ENCODE measurements at places on chromosomes 3 and 15.

GRCh38 chr3:53238051-53238850, 17.6 kb downstream of the TKT start:
- DNase-seq, result no peak

DNA sequence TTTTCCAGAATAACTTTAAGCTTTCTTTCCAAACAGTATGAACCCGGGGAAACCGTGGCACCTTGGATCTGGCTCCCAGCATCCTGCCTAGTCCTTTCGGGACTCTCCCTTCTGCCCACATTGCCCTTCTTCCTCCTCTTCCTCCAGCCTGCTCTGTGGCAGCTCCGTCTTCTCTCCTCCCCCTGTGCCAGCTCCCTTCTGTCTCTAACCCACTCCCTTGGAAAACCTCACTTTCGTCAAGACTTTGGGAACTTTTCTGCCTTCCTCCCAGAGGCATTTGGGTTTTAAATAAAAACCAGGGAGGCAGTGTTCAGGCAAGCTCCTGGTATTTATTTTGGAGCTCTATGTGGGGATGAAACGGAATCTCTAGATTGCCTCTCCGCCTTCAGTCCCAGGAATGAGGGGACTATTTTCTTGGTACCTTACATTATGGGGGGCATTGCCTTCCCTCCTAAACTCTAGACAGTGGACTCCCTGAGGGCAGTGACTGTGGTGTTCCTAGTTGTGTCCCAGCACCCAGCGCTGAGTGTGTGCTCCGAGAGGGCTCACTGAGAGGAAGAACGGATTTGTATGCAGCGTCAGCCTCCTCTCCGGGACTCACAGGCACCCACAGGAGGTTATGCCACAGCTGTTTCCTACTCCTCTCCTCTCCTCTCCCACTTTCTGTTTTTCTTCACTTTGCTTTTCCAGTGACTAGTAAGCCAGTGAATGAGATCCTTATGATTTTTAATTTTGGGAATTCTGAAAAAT, 105.4 kb upstream of the MRPS22 start:
- DNase-seq, result no peak

DNA sequence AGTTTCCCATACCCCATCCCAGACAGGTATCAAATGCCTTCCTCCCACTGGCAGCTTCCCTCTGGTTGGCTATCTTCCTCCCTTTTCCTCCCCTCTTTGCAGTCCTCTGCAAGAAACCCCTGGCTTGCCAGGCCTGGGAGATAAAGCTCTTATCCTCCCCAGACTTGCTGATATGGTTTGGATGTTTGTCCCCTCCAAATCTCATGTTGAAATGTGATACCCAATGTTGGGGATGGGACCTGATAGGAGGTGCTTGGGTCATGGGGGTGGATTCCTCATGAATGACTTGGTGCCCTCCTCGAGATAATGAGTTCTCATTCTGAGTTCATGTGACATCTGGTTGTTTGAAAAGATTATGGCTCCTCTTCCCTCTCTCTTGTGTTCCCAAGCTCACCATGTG, 32.2 kb upstream of the SNRK start:
- DNase-seq, result no peak

DNA sequence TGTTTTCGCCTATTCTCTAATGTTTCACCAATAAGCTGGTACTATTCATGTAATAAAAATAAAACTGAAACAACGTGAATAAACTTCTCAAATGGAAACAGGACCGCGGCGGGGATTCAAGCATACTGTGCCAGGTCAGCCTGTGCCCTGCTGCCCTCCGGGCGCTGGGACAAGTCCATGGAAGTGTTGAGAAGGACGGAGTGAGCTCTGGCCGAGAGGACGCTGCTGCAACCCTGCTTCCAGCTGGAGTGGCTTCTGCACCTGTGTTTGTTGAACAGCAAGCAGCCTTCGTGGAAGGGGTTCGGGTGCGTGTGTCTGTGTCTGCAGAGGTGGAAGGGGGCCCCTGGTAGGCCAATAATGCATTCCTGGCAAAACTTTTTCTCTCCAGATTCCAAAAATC, 50.0 kb upstream of the PCSK6 start:
- no peak for DNase-seq

GRCh38 chr3:28682121-28682520, 333.5 kb upstream of the AZI2 start:
- no peak for DNase-seq

DNA sequence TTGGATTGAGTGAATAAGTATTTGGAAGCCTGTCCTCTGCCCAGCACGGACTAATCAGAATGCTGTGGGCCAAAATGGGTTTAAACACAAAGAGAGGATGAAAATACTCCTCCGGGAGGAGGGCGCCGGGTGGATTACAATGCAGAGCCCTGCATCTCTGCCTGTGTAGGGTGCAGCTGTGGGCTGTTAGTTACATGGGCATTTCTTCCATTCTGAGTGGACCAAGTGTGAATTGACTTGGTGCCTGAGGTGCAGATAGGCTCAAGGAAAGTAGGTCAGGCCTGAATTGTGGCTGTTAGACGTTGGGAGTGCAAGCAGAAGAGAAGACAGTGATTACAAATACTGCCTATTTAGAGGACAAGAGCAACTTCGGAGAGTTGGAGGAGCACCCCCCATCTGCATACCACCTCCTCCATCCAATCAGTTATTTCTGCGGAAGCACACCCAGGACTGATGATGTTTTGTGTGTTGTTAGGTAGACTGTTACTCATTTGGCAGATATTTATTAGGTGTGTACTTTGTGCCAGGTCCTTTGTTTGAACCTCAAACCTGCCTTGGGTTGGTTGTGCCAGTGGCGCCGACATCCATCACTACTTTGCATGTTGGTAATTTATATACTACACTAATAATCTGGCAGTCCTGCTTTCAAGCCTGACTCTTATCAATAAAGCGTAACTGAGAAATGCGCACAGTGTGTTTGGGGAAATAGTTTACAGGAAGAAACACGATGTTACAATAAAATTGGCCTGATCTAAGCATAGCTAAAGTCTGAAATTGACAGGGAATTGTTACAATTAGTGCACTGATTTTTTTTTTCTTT, 33.0 kb downstream of the PTPRG start:
- no peak for DNase-seq

DNA sequence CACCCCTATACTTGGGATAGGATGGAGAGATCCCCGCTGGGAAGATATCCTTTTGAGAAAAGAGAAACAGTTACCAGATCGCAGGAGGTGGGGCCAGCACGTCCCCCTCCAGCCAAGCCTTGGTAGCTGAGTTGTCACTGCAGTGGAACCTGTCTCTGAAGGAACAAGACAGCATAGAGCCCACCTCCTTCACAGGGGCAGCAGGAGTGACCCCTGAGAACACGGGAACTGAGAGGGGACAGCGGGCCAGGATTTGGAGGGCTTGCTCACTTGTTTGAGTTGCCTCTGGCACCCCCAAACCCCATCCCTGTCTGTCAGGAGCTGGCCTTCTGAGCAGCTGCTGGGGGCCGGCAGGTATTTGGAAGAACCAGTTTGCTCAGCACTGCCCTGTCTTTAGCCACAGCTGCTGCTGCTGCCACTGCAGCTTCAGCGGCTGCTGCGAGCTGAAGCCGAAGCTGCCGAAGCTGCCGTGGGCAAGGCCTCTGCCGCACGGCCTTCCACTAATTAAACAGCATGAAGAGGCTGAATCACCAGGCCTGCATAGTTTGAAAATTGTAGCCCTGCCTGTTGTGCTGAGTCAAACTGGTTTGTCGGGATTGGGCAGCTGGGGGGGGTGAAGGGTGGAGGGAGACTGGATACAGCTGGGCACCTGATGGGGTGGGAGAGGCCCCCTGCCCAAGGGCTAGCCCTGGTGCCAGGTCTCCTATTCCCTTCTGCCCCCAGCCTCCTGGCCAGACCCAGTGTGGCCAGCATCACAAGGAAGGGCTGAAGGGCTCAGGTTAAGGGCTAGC, 4.0 kb downstream of the EPHB3 start:
- DNase-seq, result no peak

DNA sequence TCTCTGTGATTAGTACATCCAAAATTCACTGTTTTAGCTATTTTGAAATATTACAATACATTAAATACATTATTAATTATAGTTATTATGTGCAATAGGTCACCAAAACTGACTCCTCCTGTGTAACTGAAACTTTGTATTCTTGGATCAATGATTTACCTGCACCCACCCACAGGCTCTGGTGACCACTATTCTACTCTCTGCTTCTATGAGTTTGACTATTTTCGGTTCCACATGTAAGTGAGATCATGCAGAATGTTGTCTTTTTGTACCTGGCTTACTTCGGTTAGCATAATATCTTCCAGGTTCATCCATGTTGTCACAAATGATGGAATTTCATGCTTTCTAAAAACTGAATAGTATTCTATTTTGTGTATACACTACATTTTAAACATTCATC, 43.8 kb downstream of the SLC2A2 start:
- no peak for DNase-seq

- peak; percentile 5 for DNase-seq
Observed at GRCh38 chr15:43429687-43430086, 58.8 kb downstream of the TUBGCP4 start.

DNA sequence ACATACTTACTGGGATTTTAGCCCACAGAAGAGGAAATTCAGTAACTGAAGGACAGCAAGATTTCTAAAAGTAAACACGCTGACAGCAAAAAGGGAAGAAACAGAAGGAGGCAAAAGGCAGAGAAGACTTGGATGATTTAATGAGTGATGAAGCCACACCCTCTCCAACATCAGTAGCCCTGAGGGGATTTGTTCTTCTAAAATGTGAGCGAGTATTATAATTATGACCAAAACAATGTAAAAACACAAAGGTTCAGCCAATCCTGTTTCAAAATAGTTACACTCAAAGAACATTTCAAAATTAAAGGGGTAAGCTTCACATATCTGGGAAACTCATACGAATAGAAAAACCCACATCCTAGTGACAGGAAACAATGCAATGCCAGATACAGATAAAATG, 25.0 kb downstream of the MCCC1 start:
- DNase-seq, result no peak

DNA sequence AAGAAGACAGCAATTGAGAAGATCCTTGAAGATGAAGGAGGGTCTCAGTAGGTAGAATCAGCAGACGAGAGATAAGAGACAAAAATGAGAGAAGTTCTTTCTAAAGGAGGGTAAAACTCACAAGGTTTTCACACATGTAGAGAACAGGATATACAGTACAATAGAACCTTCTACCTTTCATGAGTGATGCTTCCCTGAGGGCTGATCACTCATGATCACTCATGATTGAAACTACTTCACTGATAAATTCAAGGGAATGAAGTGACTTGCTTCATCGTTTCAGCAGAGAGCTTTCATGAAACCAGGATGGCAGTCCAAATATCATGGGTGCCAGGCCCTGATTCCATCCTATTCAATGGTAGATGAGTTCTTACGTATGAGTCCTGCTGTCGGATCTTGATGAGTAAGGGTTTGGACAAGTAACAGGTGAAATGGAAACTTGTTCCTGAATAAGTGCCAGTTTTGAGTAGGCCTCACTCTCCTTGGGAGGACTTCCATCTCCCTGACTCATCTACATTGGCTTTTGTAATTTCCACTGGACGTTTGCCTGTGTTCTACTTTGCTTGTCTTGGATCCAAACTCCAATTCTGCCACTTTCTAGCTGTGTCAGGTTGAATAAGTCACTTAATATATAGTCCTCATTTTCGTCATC, 9.6 kb upstream of the CLDN16 start:
- DNase-seq, result peak; percentile 46

DNA sequence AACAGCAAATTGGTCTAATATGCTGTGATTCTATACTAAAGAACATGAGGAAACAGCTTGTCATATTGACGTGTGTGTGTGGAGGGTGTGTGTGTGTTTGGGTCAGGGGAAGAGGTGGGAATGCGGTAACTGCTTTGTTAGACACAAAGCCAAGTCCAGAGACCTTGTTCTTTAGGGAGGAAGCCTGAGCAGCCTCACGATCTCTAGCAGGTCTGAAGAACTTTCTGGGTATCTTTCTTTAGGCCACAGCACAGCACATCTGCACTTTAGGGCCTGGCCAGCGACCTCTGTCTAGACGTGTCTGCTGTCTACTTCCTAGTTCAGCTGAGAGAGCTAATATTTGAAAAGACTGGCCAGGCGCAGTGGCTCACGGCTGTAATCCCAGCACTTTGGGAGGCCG, 220.0 kb upstream of the TPRG1 start:
- no peak for DNase-seq

DNA sequence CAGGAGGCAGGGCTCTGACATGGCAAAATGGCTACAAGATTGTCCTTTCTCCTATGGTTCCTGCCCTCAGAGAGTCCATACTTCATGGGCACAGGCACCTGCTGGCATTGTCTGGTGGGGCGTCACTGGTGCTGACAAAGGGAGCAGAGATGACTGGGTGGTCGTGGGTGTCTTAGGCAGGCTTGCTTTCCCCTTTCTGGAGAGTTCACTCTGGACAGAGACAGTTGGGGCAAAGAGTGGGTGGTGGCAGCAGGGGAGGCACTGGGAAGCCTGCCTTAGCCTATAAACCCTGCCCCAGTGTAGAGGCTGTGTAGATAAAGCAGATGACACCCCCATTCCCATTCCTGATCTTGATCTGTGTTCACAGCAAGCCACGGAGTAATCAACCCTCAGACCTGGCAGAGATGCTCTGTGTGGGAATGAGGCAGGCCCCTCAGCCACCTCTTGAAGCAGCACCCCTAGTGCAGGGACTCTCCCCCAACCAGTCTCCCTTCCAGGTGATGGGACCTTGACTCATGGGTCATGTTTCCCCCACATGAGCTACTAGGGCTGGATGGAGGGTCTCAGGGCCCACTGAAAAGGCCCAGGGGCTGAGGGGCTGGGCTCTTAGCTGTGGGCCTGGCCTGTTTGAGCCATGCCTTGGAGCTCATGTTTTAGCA, 20.7 kb upstream of the DOCK3 start:
- DNase-seq, result no peak

GRCh38 chr15:101246391-101246790, 5.5 kb downstream of the CHSY1 start:
- no peak for DNase-seq

DNA sequence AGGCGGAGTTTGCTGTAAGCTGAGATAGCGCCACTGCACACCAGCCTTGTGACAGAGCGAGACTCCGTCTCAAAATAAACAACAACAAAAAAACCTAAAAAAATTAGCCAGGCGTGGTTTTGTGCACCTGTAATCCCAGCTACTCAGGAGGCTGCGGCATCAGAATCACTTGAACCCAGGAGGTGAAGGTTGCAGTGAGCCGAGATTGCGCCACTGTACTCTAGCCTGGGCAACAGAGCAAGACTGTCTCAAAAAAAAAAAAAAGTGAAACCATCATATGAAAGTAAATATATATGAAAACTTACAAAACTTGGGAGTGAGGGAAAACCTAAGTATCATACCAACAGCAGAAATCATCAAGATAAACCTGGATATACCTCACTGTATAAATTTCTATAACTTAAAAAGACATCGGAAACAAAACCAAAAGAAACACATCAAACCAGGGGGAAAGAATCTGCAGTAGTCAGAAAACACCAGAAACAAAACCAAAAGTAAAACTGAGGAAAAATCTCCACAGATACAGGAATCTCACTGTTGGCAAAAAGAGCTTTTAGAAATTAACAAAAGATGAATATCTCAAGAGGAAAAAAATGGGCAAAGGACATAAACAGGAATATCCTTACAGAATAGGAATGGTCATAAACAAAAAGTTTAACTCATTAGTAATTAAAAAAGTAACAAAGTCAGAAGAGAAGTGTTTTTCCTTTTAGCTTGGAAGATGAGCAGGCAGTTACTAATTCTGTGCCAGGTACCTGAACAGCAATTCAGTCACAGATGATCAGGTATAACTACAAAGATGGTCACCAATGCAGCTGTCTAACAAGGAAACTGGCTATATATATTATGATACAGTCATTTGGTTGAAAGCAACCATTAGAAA, 41.3 kb downstream of the ETV5 start:
- no peak for DNase-seq

- DNase-seq, result no peak
Observed at GRCh38 chr15:44541282-44541958, 4.5 kb downstream of the EIF3J start.
